ENCODE measurements at places on chromosomes 11 and 22. TPM values are rescaled to one million over a fixed set of nuclear protein-coding genes. Genes with fewer than 3 reads are reported as not detected.

The TSKU gene
- total RNA-seq = 6.9 TPM

DNA sequence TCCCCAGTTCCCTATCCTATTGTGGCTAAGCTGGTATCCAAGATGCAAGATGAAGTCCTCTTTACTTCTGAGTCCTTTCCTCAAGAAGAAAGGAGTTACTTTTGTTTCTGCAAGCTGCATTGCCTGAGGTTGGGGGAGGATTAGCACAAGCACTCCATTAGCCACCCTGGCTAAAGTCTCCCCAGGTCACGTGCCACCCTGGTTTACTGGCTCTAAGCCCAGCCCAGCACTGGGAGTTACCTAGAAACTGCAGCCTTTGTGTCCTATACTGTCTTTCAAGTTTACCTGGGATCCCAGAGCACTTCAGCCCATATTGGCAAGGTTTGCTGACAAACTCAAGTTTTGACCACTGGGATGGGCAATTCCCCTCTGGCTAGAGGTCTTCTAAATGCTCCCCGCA, 78.4 kb upstream of the DBX1 start:
- no peak for DNase-seq

DNA sequence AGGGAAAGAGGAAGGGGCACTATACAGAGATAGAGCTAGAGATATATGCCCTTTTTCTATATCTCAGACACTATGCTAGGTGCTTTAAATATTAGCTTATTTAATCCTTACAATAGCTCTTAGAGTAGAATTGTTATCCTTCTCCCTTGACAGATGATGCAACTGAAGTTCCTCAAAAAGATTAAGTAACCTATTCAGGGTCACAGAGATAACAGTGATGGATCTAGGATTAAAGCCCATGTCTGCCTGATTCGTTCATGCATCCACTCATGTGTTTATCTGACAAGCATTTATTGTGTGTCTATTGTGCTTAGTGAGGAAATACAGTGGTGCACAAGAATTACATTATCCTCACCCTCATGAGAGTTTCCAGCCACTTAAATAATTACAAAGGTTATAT, 8.7 kb downstream of the CCDC83 start:
- DNase-seq = no peak

GRCh38 chr11:46308631-46309419, 31.4 kb downstream of the CREB3L1 start:
- DNase-seq = peak; percentile 88

DNA sequence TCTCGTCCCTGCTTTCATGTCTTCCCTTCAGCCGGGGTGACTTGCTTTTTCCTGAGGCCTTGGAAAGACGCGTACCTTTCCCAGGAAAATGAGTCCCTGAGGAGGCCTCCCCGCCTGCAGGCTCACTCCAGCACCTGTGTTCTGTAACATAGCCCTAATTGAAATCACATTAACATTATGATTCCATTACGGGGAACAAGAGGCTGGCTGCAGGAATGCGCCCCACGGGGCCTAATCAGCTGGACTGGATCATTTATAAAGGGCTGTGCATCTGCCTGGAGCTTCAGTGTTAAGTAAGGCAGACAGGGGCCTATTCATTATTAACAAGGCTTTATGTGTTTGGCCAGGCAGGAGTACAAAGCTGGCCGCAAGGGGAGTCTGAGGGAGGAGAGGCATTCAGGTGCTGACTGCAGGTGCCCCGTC, 41.9 kb upstream of the TSPAN18 start:
- DNase-seq = no peak

Data from cardiac septum (tissue), 1 donor.